Activated T-cell treated with anti-CD3 and anti-CD28 coated beads, Interleukin-2, amount 50 U/mL, for 24 hours (primary cell): ENCODE measurements at places on chromosomes 16 and 17.
A peak's percentile ranks its signal among the peaks of the same experiment; 100 is the strongest.

DNA sequence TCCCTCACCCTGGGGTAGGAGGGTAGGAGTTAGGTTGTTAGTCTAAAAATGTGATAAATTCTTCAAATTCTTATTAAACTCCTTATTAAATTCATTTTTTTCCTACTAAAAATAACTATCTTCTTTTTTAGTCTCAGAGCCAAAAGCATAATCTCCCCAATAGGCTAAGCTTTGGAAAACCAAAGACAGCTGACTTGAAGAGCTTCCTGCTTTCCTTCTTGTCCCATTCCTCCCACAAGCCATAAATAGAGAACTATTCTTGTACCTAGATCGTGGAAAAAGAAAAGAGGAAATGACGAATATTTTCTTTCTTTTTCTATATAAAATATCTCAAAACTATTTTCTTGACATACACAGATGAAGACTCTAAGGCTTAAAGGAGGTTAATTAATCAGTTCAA lies 486.9 kb downstream of the CDH8 start:
- H3K4me3 ChIP-seq, result no peak overlapping the region
- no peak for DNase-seq
- no peak overlapping the region for H3K27ac ChIP-seq
- H3K36me3 ChIP-seq, result no peaks in the 10 kb centered on the region

- H3K4me1 ChIP-seq, result no peaks in the 10 kb centered on the region
- no peak overlapping the region for H3K4me3 ChIP-seq
- H3K27ac ChIP-seq, result no peak overlapping the region
- H3K36me3 ChIP-seq, result peaks cover 88% of the 10 kb centered on the region
- no peak for DNase-seq
- no peaks in the 10 kb centered on the region for H3K27me3 ChIP-seq
Observed at GRCh38 chr17:66747578-66748275, 87.2 kb upstream of the CACNG5 start.

DNA sequence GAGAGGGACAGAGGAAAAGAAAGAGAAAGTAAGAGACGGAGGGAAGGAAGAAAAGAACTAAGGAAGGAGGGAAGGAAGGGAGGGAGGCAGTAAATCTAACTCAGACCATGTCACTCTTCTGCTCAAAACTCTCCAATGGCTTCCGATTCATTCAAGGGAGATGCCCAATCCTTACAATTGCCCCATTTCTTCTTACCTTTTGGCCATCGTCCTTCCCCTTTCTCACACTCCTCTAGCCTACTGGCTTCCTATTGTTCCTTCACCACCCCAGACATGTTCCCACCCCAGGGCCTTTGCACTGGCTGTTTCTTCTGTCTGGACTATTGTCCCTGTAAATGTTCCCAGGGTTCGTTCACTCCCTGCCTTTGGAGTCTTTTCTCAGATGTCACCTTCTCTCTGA lies 72.3 kb downstream of the TOX3 start:
- no peak overlapping the region for H3K4me3 ChIP-seq
- no peak overlapping the region for H3K27ac ChIP-seq
- H3K4me1 ChIP-seq, result no peaks in the 10 kb centered on the region
- no peaks in the 10 kb centered on the region for H3K36me3 ChIP-seq
- H3K27me3 ChIP-seq, result no peaks in the 10 kb centered on the region

DNA sequence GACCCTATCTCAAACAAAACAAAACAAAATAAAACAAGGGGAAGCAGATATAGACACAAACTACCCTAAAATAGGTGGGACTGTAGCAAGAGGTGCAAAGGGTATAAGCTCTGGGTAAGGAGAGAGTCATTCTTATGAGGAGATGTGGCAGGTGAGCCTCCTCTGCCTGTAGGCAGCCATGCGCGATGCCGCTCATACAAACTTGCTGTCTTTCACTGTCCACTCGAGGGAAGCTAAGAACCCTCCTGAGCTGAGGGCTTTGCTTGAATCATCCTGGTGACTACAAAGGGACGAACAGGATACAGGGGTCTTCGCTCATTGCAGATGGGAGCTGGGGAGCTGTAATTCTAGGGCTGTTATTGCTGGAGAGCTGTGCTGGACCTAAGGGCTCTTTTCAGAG lies 14.8 kb upstream of the IL27 start:
- no peak overlapping the region for H3K4me3 ChIP-seq
- no peak overlapping the region for H3K27ac ChIP-seq
- H3K36me3 ChIP-seq, result no peaks in the 10 kb centered on the region

DNA sequence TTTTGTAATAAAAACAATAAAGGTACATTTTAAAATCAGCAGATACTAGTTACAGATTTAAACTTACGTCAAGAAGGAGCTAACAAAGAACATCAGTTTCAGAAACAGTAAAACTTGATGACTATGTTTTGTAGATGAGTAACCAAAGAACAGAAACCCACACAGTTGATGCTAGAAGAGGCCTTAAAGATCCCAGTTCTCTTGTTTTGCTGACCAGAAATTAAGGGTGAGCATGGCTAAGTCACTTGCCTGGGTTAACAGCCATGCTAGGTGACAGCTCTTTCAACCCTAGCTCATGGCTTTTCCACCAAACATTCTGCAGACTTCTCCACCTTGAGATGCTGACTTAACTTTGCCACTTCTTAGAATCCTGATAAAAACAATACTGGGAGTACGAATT lies 26.4 kb downstream of the STX8 start:
- H3K36me3 ChIP-seq, result peaks cover 24% of the 10 kb centered on the region
- H3K27ac ChIP-seq, result peak overlapping the region; percentile 12
- H3K4me1 ChIP-seq, result peaks cover 9% of the 10 kb centered on the region
- no peak overlapping the region for H3K4me3 ChIP-seq
- DNase-seq, result no peak

GRCh38 chr16:47750371-47750770 lies 289.2 kb downstream of the PHKB start:
- DNase-seq, result no peak
- H3K27ac ChIP-seq, result no peak overlapping the region
- H3K4me1 ChIP-seq, result no peaks in the 10 kb centered on the region

- peak overlapping the region; percentile 73 for H3K4me3 ChIP-seq
- peaks cover 24% of the 10 kb centered on the region for H3K27me3 ChIP-seq
- H3K27ac ChIP-seq, result no peak overlapping the region
- DNase-seq, result peak; percentile 72
- peaks cover 24% of the 10 kb centered on the region for H3K4me1 ChIP-seq
- H3K36me3 ChIP-seq, result peaks cover 2% of the 10 kb centered on the region
Observed at GRCh38 chr16:715477-716199, 720 bp downstream of the METRN start.

DNA sequence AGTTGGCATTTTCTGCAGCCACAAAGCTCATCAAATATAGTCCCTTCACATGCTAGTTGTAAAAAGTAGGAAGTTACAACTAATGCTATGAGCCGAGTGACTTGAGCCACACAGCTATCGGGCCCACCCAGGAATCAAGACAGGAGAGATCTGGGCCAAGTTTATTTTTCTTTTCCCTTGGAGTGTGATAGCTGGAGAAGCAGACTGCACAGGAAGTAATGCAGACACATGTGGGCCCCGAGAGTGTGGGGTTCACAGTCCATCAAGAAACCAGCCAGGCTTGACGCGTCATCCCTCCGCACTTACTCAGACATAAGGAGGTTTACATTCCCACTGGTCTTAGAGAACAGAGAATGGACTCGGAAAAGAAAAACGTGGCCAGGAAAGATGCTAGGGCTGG lies 403.1 kb upstream of the CDH11 start:
- H3K27me3 ChIP-seq, result no peaks in the 10 kb centered on the region
- H3K4me1 ChIP-seq, result no peaks in the 10 kb centered on the region
- no peak overlapping the region for H3K27ac ChIP-seq
- H3K36me3 ChIP-seq, result no peaks in the 10 kb centered on the region

DNA sequence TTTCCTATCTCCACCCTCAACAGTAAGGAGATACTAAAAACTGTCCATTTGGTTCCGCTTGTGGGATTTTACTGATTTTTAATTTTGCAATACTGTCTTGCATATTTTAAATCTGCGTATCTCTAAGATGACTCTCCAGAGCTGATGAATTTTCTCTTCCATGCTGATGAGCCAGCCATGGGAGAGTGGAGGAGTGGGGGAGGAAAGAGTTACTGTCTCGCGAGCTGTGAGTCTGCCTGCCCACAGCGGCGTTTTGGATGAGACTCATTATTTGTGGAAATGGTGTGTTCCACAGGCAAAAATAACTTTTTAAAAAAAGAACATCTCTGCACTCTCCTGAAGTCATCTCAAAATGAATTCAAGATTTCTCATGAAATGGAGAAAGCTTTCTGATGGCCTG lies 34.6 kb upstream of the MYOCD start:
- peaks cover 8% of the 10 kb centered on the region for H3K27me3 ChIP-seq
- no peak for DNase-seq
- H3K4me3 ChIP-seq, result no peak overlapping the region
- H3K36me3 ChIP-seq, result no peaks in the 10 kb centered on the region
- no peaks in the 10 kb centered on the region for H3K4me1 ChIP-seq
- H3K27ac ChIP-seq, result no peak overlapping the region

- H3K27me3 ChIP-seq, result no peaks in the 10 kb centered on the region
- no peaks in the 10 kb centered on the region for H3K36me3 ChIP-seq
- no peaks in the 10 kb centered on the region for H3K4me1 ChIP-seq
- no peak for DNase-seq
- no peak overlapping the region for H3K4me3 ChIP-seq
- no peak overlapping the region for H3K27ac ChIP-seq
Observed at GRCh38 chr16:54787045-54787444, 143.6 kb upstream of the IRX5 start.

- no peak overlapping the region for H3K27ac ChIP-seq
- DNase-seq, result no peak
- no peaks in the 10 kb centered on the region for H3K36me3 ChIP-seq
- peaks cover 3% of the 10 kb centered on the region for H3K27me3 ChIP-seq
- H3K4me1 ChIP-seq, result no peaks in the 10 kb centered on the region
Observed at GRCh38 chr17:70683936-70684335, 514.6 kb downstream of the KCNJ2 start.

GRCh38 chr16:52451971-52452421 lies 94.9 kb downstream of the TOX3 start:
- H3K4me3 ChIP-seq, result no peak overlapping the region
- no peaks in the 10 kb centered on the region for H3K27me3 ChIP-seq

GRCh38 chr16:5036228-5037156 lies 2.8 kb upstream of the NAGPA start:
- peaks cover 22% of the 10 kb centered on the region for H3K4me1 ChIP-seq
- H3K27ac ChIP-seq, result no peak overlapping the region
- DNase-seq, result no peak
- H3K27me3 ChIP-seq, result no peaks in the 10 kb centered on the region
- H3K4me3 ChIP-seq, result no peak overlapping the region
- no peaks in the 10 kb centered on the region for H3K36me3 ChIP-seq

DNA sequence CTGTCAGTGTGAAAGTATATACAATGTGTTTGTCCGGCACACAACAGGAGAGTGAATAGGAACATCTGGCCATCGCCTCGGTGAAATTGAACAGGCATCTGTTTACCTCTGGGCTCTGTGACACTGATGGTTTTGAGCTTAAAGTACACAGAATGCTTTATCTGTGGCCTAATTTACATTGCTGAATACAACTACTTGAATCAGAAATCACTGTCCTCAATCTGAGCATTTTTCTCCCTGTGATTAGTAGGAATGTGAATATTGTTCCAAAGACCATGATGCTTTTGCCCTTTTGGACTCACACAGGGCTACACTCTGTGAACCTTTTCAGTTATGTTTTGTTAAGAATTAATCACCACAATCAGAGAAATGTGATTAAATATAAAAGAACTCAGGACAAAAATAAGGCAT lies 323.0 kb upstream of the TBX2 start:
- H3K36me3 ChIP-seq, result peaks cover 15% of the 10 kb centered on the region
- H3K27me3 ChIP-seq, result no peaks in the 10 kb centered on the region
- no peak for DNase-seq
- no peak overlapping the region for H3K27ac ChIP-seq
